ENCODE measurements at places on chromosomes 16 and 17.

DNA sequence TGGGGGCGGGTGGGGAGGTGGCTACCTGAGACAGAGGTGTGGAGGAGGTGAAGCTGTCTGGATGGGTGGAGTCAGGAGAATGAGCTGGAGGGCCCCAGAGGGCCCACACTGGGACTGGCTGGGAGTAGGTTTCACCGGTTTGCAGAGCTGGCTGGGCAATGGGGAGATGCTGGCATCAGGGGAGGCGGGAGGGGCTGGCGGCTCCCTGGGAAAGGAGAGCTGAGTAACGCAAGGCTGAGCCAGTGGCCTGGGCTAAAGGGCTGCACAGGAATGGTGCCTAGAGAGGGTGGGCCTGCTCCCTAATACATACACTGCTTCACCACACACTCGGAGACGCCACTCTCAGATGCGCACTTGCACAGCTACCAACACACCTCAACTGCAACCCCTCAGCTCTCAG is 12.4 kb downstream of the P3H4 start:
- no peak for DNase-seq

DNA sequence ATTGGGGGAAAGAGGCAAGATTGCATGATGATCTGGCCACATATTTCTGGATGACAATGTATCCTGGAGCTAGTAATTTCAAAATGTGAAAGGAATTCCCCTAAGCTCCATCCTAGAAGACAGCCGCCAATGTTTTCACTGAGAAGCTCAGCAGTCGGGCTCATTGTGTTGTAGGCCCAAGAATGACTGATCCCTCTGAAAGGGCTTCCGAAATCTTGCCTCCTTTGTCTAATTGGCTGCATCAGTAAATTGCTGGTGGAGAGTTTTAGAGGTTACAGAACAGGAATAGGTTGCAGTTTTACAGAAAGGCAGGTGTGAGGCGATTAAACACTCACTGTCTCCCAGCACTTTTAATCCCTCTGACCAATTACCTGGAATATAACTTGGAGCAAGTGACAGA is 464.1 kb upstream of the SALL1 start:
- DNase-seq: no peak

GRCh38 chr17:13702266-13702665 is 100.5 kb upstream of the HS3ST3A1 start:
- DNase-seq: peak; percentile 49

GRCh38 chr16:76913046-76913445 is 277.9 kb upstream of the MON1B start:
- DNase-seq: no peak

- DNase-seq: peak; percentile 5
These were observed 38.2 kb upstream of the PIRT start for GRCh38 chr17:10875984-10876555.

GRCh38 chr16:1825864-1826690 is 548 bp downstream of the HAGH start:
- DNase-seq: no peak

DNA sequence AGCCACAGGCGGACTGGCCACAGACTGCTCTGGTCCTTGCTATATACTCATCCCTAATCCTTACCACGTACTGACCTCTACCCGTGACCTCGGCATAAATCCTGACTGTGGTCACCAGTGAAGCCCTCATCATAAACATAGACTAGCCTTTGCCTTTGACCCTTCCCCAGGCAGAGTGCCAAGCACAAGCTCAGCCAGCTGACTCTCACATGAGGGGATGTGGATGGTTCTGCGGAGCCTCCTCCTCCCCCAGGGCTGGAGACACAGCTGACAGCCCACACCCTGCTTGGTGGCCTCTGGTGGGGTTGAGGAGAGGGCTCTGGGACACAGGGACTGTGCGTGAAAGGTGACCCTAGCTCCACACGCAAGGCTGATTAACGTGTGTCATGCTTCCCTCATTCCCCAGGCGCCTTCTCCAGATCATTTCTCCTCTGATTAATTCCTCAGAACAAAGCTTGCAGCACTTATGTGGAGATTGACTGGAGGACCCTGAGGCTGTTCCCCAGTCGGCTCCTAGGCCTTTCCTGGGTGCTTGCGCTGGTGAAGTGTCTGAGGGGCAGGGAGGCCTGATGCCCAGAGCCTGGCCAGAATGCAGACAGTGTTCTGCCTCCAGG is 241.5 kb upstream of the NLRP1 start:
- no peak for DNase-seq

DNA sequence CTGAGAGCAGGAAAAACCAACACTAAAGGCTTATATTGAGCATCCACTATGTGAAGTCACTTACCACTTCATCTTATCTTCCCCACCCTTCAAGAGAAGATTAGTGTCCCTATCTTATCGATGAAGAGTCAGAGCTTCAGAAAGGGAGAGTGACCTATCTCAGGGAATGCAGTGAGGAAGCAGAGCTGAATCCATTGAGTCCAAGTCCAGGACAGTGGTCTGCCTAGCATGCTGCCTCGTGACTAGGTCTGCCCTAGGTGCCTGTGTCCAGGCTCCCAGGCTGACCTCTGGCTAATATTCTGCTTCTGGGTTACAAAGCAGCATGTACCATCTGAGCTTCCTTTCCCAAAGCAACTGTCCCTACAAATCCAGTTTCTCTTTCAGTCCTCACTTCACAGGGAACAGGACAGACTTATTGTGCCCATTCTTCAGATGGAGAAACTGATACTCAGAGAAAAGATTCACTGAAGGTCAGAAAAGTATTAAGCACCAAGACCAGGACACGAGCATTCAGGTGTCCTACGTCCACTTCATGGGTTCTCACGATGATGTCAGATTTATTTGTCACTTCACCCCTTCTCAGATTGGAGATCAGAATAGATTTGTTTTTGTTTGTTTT is 13.3 kb upstream of the FZD2 start:
- DNase-seq: no peak

GRCh38 chr16:73287859-73288405 is 240.0 kb upstream of the ZFHX3 start:
- no peak for DNase-seq

- no peak for DNase-seq
These were observed 93.9 kb downstream of the CEP112 start for GRCh38 chr17:66098040-66098439.

GRCh38 chr17:76738468-76738850 is 540 bp downstream of the MFSD11 start:
- peak; percentile 35 for DNase-seq

GRCh38 chr17:10857976-10858375 is 20.1 kb upstream of the PIRT start:
- no peak for DNase-seq

- DNase-seq: no peak
These were observed 1.8 kb upstream of the EXOSC6 start for GRCh38 chr16:70253291-70254106.

GRCh38 chr17:79024901-79025737 is 1.1 kb downstream of the C1QTNF1 start:
- DNase-seq: no peak

GRCh38 chr16:16036359-16036792 is 87.0 kb downstream of the ABCC1 start:
- no peak for DNase-seq

DNA sequence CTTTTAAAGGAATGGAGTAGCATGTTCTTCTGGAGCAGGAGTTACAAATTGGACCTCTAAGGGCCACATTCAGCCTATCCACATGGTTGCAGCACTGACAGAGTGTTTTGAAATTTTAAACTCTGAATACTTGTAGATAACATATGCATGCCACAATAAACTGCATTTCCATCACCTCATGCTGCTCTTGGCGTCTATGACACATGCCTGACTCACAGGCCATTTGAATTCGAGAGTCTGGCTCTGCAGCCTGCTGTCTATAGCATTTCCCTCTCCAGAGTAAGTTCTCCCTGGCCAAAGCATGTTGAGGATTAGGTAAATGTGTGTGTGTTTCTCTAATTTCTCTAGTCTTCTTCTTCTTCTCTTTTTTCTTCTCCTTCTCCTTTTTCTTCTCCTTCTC is 28.7 kb upstream of the MYOCD start:
- peak; percentile 92 for DNase-seq

GRCh38 chr17:58375811-58376210 is 23.8 kb upstream of the SUPT4H1 start:
- DNase-seq: no peak

GRCh38 chr17:65515959-65516948 is 45.2 kb downstream of the AXIN2 start:
- peak; percentile 84 for DNase-seq

GRCh38 chr16:81537721-81538561 is 93.3 kb downstream of the CMIP start:
- DNase-seq: no peak

DNA sequence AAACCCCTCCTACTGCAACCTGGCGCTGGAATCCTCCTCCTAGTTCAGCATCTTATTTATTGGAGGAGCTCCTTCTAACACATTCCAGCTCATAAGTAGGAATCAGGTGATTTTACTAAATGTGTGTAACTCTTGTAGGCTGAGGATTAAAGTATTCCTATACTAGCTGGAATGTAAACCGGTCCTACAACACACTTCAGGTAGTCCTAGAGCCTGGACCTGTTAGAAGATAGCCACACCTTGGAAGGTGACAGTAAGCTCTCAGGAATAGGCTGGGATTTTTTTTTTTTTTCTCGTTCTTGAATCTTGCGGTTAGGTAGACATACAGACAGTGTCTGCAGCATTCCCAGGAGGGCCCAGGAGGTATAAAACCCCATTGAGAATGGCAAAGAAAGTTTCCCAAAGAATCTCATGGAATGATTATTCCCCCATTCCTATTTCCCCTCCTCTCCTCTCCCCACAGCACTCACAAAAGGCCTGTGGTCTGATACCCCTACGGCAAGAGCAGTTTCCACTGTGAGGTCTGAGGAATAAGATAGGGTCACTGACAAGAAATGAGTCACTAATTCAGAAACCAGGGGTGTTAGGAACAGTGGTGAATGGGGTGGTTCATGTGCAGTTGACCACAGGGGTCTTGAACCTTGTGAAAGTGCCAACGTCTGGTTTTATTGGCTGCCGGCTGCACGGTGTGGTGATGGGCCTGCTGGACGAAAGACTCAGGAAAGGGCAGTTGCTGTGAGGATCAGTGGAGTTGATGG is 267.1 kb downstream of the UTP18 start:
- no peak for DNase-seq

GRCh38 chr16:57266531-57267260 is 17.8 kb downstream of the PLLP start:
- no peak for DNase-seq

GRCh38 chr17:27985736-27986399 is 56.6 kb upstream of the NLK start:
- DNase-seq: no peak

- DNase-seq: no peak
These were observed 92.9 kb downstream of the C16orf78 start for GRCh38 chr16:49466529-49466831.

DNA sequence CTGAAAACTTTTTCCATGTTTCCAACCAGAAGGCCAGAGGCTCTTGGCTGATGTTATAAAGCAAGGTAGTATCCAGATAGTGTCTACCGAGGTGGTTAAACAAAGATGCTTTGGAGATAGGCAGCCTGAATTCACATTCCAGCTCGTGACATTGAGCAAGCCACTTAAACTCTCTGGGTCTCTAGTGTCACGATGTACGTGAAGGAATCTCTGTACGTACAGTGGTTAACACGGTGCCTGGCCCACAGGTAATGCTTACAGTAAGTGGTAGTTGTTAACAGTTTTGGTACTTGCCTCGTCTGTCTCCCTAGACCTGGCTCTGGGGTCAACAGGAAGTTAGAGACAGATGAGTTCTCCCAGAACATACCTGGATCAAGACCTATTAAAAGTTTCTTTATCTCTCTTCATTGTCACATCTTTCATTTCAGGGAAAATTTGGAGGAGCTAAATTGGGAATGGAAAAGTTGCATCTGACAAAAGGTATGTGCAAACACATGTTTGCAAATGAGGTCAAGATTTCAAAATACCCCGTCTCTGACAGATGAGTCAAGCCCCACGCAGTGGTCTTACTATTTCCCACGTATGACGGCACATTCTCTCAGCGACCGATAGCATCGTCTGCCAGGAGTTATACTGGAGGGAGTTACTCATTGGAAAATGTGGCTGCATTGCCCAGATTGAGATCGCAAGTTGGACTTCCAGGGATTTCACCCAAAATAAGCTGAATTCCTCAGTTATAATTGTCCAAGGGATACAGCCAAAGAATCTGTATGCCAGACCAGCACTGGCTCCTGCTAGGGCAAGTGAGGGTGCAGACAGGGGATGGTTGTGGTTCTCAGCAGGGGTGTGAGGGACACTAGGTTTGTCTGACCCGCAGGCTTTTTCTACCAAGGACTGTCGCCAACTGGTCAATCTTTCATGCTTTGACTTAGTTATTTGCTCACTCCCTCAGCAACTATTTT is 18.9 kb upstream of the MYH10 start:
- DNase-seq: peak; percentile 15

GRCh38 chr16:87223656-87224248 is 93.4 kb downstream of the C16orf95 start:
- no peak for DNase-seq

- no peak for DNase-seq
These were observed 16.7 kb downstream of the SBK1 start for GRCh38 chr16:28308794-28309584.

DNA sequence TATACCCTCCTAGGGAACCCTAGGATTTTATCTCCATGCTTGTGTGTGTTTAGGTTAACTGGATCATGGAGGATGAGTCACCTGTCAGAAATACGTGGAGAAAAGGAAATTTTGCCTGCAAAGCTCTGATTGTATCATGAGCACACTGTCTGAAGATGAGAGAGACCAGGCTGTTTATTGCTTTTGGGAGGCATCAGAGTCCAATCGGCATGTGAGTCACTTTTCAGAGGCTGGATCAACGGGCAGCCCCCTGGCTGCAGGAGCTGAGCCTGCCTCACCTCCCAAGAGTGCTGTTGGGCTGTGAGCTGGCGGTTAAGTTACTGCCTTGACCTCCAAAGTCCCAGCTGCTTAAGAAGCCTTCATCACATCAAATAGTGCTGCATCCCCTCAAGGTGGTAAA is 41.5 kb upstream of the MED9 start:
- peak; percentile 54 for DNase-seq

GRCh38 chr17:79948945-79949655 is 86.6 kb downstream of the TBC1D16 start:
- DNase-seq: no peak

GRCh38 chr17:17732444-17732843 is 51.2 kb downstream of the RAI1 start:
- DNase-seq: no peak

DNA sequence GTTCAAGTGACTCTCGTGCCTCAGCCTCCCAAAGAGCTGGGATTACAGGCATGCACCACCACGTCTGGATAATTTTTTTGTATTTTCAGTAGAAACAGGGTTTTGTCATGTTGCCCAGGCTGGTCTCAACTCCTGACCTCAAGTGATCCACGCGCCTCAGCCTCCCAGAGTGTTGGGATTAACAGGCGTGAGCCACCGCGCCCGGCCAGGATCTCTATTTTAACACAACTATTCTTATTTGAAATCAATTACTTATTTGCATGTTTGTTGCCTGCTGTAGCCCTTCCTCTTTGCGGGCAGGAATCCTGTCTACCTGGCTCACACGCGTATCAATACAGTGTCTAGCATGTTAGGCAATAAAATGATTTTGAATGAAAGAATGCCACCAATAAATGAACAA is 818 bp upstream of the CNEP1R1 start:
- no peak for DNase-seq

GRCh38 chr16:2895813-2896212 is 12.8 kb downstream of the FLYWCH2 start:
- no peak for DNase-seq

GRCh38 chr17:74737299-74738050 is 419 bp downstream of the RAB37 start:
- no peak for DNase-seq
